Mucosa of gallbladder (tissue), 1 donor: ENCODE measurements at places on chromosomes 6 and 20.

DNA sequence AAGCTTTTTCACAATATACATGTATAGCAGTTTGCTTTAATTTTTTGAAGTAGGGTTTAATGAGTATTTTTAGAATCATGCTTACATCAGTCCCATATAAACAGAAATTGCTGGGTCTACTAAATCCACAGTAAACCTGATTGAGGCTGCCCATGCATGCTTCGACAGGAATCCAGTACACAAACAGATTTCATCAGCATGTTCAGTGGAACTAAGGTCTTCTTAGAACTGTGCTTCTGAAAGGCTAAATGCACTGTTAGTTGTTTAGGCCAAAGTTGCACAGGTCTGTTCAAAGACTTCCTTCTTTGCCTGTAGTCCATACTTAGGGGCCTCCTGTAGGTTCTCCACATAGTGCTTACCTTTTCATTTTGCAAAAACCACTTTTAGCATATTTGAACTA, 42.5 kb upstream of the THBS2 start:
- DNase-seq, result no peak

DNA sequence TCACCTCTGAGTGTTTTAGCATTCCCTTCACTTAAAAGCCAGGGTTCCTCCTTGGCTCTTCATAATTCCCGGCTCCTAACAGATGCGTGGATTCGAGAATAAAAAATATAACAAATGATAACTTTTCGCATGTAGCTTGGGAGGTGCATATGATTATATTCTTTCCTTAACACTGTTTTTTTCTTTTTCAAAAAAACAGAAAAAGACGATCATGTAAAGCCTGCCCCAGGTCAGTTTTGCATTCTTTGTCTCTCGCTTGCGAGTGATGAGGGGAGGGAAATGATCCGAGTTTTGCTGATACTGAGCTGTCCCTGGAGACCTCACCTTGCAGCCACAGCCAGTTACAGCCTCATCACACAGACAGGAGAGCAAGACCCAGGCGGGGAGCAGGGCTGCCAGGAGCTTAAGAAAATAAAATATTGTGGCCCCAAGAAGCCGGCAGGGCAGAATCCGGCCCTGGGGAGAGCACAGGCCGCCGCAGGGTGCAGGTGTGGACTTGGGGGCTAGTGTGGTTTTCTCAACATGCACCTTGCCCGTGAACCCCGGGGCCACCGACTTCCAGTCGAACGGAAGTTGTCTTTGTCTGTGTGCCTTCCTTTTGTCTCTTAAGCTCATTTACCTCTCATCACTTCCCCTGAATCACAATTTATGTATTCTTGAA, 301.8 kb downstream of the TAF4 start:
- no peak for DNase-seq

DNA sequence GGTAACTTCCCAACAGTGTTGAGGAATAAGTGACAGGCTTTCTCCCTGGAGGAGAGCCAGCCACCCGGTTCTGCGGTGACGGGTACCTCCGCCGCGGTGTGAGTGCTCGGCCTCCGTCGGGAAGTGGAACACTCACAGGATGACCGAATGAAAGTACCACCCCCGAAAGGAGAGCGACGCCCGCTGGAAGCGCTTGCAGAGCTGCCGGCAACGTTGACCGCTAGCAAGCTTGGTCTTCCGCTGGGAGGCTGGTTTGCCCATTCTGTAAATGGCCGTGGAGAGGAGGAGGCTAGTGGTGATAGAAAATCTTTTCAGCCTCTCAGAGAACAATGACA, 614 bp upstream of the TMEM242 start:
- DNase-seq, result peak; percentile 73

- DNase-seq, result no peak
These were observed 211.9 kb upstream of the MANEA start for GRCh38 chr6:95365454-95365853.

GRCh38 chr6:22737331-22737730, 168.0 kb downstream of the HDGFL1 start:
- DNase-seq, result peak; percentile 34

GRCh38 chr6:135025775-135026174, 28.8 kb downstream of the HBS1L start:
- DNase-seq, result no peak

DNA sequence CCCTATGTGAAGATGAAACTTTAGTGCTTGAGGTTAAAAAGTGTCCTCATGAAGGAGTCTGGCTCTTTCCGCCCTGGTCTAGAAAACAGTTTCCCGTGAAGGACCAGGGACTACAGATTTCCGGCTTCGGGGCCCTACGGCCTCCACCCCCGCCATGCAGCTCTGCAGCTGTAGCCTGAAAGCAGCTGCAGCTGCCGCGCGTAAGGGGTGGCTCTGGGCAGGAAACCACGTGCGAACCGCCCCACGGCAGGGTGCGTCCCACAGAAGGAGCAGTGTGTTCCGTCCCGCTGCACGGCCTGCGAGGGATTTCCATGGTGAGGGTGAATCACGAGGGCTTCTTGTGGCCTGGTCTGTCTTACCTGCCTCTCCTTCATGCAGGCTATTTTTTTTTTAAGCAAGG, 117.0 kb downstream of the ERMARD start:
- DNase-seq, result peak; percentile 48

DNA sequence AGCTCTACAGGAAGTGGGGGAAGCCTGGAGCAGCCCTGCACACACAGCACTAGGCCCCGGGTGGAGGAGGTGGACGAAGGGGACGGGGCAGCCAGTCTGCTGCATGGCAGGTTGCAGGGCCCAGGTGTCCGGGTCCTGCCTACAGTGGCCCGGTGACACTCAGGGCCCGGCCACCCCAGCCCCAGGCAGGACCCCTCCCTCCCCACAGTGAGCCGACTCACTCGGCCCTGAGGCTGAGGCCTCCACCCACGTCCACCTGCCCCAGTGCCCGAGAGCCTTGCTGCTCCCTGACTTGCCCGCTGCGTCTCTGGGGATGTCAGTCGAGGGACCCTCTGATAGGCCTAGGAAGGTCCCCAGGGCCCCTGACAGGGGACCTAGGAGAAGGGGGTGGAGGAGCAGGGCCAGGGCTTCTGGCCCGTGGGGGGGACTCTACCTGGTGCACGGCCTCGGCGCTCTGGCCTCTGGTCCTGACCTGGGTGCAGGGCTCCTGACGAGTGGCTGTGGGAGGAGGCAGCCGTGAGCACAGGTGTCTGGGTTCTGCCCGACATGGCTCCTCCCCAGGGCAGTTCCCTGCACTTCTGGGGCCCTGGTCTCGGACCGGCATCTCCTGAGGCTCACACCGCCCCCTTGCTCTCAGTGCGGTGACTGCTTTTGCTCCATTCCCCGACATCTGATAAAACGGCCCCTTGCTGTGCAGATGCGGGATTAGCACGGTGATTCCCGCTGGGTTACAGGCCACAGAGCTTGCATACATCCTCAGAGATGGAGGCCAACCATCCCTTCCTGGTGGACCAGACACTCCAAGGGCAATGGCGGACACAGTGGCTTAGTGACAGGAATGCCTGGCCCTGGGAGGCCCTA, 20.1 kb downstream of the FRMD1 start:
- no peak for DNase-seq

DNA sequence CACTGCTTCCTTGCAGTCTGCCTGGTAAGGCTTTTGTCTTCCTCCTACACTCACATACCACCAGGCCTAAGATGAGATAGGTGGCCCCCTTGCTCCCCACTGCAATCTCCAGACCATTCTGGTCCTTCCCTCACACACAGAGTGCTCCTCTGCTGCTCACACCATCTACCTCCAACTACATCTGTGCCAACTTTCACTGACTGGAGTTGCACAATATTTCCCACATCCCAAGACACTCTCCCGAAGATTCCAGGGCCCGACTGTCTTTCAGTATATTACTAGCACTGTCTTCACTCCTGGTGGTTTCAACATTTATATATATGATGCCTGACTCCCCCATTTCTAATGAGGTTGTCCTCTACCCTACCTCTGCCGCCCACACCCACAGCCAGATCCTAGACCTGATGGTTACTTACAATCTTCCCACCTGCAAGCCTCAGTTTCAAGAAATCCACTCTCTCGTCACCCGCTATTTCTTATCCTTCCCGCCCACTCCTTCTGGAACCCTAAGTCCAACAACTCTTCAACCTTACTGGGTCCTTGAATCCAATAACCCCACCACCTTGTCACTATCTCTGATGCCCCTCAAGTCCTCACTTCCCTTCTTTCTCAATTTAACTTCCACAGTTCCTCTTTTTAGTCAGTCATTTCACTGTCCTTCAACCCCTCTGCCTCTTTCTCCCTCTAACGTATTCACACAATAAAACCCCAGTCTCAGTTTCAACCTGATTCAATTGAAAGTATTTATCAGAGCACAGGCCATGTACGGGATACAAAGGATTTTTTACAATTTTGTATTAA, 21.6 kb downstream of the RALGAPA2 start:
- no peak for DNase-seq

DNA sequence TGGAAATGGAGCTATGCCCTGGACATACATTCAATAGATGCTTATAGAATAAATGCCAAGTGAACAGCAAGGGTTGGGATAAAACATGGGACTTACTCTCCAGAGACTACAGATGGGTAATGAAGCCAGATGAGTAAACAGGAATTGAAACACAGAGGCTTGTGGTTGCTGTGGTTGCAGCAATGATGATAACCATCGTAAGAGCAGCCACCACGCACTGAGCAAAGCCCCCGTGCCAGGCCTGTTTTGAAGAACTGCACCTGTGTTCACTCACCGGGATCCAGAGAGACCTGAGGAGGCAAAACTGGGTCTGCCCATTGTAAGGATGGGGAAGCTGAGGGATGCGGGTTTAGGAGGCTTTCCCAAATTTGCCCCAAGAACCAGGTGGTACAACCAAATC, 431.1 kb upstream of the CDH4 start:
- DNase-seq, result no peak
